Breast epithelium (tissue), 4 donors: ENCODE measurements at places on chromosomes 4 and X. TPM values are rescaled to one million over a fixed set of nuclear protein-coding genes. Genes with fewer than 3 reads are reported as not detected.

ETNPPL gene
- total RNA-seq, result not detected

OTUD5 gene
- 37.9 TPM for total RNA-seq

FGA gene
- total RNA-seq, result not detected

FAM9C gene
- total RNA-seq, result not detected

PABPC4L gene
- 0.96 TPM for total RNA-seq

GRCh38 chr4:53465281-53465680 lies 87.8 kb downstream of the FIP1L1 start:
- no peak for DNase-seq

DNA sequence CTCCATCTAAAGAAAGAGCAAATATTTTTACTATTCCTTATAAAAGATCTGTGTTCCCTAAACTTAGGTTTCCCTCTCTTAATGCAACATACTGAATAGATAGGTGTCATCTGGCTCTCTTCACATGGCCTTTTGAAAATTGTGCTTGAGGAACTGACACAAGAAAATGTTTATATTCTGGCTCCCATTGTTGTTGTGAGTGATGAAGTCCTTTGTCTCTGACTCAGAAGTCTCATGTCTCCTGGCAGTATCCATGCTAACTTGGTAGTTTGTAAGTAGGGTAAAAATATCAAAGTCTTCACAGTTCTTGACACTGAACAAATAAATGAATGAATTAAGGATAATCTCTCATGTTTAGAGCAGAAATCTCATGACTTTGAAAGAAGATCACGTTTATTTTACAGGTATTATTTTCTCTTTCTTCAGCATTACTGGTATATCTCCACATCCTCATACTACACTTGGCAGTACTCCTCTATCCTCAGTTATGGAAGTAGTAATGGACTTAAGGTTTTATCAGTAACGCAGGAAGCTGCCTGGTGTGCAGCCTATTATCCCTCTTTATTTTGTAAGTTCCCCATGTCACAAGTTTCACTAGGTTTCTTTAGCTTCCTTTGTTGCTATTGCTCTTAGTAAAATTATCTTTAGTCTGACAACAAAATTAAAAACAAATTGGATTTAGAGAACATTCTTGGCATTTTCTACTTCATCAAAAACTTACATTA lies 14.2 kb upstream of the PABPC4L start:
- DNase-seq, result no peak

DNA sequence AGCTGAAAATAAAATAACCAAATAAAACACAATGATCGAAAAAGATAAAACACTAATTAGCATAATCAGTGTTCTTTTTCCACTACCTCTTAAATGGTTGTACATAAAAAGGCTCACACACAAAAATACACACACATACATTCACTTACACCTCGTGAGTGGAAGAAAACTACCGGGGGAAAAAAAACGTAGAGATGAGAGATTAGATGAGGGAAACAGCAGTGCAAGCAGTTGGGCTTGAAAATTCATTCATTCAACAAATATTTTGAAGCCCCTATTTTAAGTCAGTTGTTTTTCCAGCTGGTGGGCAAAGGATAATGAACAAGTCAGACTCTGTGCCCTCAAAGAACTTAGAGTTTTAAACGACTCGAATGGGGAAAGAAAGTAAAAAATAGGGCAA lies 1.0 kb downstream of the TBCK start:
- no peak for DNase-seq

GRCh38 chrX:53595266-53595810 lies 91.2 kb downstream of the HUWE1 start:
- no peak for DNase-seq

GRCh38 chr4:25760518-25761157 lies 102.2 kb downstream of the SEL1L3 start:
- no peak for DNase-seq

GRCh38 chr4:24190761-24191695 lies 301.2 kb upstream of the PPARGC1A start:
- DNase-seq, result no peak

DNA sequence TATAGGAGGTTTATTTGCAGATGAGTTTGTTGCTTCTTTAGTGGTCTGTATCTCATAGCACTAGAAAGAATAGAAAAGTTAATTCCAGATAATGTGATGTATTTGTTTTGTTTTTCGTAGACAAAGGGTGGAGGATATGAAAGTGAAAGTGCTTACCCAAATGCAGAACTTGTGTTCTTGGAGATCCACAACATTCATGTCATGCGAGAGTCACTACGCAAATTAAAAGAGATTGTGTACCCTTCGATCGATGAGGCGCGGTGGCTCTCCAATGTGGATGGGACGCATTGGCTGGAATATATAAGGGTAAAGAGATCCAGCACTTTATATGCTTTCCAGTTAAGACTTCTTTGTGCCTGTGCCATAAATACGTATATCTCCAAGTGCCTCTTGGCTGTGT lies 43.3 kb downstream of the MTMR1 start:
- DNase-seq, result no peak

DNA sequence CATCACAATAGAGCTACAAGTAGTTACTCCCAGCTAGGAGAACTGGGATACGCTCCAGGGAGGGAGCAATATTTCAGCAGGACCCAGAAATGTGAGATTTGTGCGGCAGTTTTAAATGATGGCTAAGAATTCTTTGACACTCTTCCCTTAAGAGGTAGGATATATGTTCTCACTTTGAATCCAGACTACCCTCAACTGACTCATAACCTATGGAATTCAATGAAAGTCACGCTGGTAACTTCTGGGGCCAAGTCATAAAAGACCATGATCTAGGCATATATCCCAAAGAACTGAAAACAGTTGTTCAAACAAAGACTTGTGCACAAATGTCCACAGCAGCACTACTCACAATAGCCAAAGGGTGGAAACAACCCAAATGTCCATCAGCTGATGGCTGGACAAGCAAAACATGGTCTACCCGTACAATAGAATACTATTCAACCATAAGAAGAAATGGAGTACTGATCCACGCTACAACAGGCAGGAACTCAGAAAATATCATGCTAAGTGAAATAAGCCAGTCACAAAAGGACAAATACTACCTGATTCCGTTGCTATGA lies 10.5 kb downstream of the CD99L2 start:
- DNase-seq, result no peak

GRCh38 chr4:24511371-24512063 lies 72.8 kb downstream of the DHX15 start:
- no peak for DNase-seq

GRCh38 chrX:5916945-5917344 lies 311.7 kb downstream of the NLGN4X start:
- DNase-seq, result no peak

DNA sequence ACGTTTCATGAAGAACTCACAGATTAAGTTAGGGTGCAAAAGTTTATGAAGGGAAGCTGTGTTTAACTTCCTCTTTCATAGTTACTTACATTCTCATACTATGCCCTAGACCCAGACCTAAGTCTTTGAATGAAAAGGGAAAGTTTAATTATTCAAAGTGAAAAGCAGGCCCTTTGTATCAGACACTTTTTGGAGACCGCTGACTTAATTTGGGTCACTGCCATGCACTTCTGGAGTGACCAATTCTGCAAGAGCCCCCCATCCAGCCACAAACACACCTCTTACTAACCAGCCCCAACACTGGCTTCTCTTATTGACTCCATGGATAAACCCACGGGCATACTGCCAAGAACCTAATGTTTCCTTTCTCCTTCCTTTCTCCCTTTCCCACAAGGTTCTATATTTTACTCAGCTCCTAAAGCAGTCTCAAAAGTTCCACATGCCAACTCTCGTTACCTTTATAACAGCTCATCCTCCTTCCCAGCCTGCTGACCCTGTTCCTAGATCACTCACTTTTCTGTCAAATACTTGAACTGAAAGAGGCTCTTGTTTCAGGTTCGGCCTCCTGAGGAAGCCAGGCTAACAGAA lies 34.5 kb downstream of the ABCE1 start:
- no peak for DNase-seq

DNA sequence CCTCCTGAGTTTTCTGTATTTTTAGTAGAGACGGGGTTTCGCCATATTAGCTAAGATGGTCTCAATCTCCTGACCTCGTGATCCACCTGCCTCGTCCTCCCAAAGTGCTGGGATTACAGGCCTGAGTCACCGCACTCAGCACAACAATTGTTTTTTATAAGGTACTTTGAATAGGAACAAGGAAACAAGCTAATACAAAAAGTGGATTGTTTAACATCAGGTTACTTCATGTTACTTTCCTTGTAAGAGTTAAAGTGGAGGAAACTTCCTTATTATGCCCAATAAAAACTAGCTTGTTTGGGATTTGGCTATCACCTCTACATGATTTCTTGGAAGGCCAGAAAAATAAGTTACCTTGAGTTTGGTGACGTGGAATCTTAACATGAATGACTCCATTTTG lies 698.7 kb downstream of the CCSER1 start:
- no peak for DNase-seq

GRCh38 chr4:88866862-88867550 lies 169.4 kb upstream of the NAP1L5 start:
- DNase-seq, result no peak

DNA sequence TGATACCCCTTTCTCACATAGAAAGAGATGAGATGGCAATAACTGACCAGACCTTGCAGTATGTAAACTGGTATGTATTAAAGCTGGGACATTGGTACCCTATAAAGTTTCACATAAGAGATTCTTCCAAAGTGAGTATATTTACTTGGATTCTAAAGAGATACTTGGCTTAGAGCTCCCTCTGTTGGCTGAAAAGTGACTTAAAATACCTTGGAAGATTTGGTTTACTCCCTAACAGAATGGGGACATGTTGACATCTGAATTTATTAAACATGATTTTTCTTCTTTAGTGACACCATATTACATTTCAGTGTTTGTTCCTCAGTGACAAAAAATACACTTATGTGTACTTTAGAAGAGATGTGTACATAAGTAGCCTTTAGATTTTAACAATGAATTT lies 47.9 kb upstream of the RGN start:
- no peak for DNase-seq

- DNase-seq, result no peak
These were observed 133.5 kb upstream of the NUDT6 start for GRCh38 chr4:123055943-123056342.
